Right renal pelvis (tissue), 4 donors: ENCODE measurements at places on chromosomes 12 and 14.

GRCh38 chr12:92469837-92470236 lies 233.0 kb upstream of the PLEKHG7 start:
- no peak for DNase-seq

- no peak for DNase-seq
These were observed 18.0 kb downstream of the OR10P1 start for GRCh38 chr12:55654511-55655214.

DNA sequence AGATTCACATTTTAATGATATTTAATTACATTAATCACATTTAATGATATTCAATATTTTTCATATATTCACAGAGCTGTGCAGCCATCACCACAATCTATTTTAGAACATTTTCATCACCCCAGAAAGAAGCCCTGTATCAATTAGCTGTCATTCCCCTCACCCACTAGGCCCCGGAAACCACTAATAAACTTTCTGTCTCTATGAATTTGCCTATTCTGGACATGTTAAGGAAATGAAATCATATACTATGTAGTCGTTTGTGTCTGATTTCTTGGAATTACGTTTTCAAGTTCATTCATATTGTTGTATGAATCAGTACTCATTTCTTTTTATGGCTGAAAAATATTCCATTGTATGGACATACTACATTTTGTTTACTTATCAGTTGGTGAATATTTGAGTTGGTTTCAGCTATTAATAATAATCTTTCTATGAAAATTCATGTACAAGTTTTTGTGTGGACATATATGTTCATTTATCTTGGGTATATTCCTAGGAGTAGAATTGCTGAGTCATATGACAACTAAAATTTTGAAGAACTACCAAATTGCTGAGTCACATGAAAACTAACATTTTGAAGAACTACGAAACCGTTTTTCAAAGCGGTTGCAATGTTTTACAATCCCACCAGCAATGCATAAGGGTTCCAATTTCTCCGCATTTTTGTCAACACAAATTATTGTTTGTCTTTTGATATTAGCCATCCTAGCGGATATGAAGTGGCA lies 11.7 kb upstream of the OTOGL start:
- DNase-seq, result no peak

GRCh38 chr14:59281609-59282377 lies 93.3 kb downstream of the DAAM1 start:
- DNase-seq, result no peak

GRCh38 chr14:61525293-61526011 lies 169.9 kb upstream of the HIF1A start:
- no peak for DNase-seq

- no peak for DNase-seq
These were observed 15.5 kb upstream of the PRPF39 start for GRCh38 chr14:45068396-45068795.

GRCh38 chr12:4663971-4664505 lies 15.1 kb downstream of the NDUFA9 start:
- DNase-seq, result no peak

- no peak for DNase-seq
These were observed 63.1 kb downstream of the RASSF8 start for GRCh38 chr12:26021534-26021933.

DNA sequence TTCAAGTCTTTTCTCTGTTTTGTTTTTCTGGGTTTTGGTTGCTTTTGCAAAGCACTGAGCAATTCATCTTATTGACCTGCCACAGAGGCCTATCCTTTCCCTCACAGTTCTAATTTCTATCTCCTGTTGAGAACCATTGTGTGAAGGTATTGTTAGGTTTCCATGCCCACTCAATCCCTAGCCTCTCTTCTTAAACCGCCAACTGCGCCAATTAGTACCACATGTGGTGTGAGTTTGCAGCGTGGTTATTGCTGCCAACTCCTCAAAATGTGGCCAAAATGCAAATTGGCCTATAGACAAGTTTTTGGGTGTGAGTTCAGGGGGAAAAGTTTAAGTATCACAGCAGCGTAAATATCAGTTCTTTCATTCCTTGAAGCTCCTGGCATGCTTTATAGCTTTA lies 232.6 kb downstream of the FLRT2 start:
- DNase-seq, result no peak

DNA sequence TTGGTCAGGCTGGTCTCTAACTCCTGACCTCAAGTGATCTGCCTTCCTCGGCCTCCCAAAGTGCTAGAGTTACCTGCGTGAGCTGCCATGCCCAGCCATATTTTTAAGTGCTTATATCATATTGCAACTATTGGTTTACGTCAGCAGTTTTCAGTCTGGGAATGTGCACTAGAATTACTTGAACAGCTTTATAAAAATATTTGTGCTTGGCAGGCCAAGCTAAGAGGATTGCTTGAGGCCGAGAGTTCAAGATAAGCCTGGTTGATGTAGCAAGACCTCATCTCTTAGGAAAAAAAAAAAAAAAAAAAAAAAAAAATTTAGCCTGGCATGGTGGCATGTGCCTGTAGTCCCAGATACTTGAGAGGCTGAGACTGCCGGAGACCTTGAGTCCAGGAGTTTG lies 17.1 kb downstream of the KIAA0586 start:
- DNase-seq, result no peak

GRCh38 chr12:40313928-40314327 lies 89.1 kb downstream of the LRRK2 start:
- DNase-seq, result no peak

DNA sequence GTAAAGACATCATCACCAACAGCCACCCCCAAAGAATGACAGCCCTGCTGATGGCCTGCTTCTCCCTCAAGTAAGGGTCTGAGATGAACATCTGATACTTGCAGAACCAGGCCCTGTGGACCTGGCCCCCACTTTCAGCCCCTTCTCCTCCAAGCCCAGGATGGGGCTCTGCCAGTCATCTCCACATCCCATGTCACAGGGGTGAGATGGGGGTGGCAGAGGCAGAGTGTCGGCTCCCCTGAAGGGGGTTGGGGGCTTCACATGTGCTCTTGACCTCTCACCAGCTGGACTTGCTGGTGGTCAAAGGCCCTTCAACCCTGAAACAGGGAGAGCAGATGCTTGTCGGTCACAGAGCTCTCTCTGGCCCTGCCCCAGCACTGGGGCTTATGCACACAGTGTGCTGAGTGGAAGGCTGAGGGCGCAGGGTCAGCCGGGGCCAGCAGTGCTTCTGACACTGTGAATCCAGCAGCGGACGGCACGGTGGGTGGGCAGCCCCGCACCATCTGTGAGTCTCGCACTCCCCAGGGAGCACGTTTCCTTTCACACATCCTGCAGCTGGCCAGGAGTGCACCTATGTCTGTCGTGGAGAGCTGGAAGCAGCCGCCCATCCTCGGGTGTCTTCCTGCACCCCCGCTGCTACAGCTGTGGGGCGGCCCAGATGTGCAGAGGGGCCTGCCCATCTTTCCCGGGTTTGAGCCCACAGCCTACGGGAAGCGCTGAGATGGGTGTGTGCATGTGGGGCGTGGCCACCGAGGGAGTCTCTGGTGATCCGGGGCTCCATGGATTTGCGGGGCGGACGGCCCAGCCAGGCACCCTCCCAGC lies 94.3 kb downstream of the ADGRD1 start:
- no peak for DNase-seq

GRCh38 chr12:65106948-65107347 lies 14.2 kb downstream of the WIF1 start:
- no peak for DNase-seq

GRCh38 chr12:10153271-10154144 lies 18.4 kb downstream of the OLR1 start:
- peak; percentile 61 for DNase-seq

DNA sequence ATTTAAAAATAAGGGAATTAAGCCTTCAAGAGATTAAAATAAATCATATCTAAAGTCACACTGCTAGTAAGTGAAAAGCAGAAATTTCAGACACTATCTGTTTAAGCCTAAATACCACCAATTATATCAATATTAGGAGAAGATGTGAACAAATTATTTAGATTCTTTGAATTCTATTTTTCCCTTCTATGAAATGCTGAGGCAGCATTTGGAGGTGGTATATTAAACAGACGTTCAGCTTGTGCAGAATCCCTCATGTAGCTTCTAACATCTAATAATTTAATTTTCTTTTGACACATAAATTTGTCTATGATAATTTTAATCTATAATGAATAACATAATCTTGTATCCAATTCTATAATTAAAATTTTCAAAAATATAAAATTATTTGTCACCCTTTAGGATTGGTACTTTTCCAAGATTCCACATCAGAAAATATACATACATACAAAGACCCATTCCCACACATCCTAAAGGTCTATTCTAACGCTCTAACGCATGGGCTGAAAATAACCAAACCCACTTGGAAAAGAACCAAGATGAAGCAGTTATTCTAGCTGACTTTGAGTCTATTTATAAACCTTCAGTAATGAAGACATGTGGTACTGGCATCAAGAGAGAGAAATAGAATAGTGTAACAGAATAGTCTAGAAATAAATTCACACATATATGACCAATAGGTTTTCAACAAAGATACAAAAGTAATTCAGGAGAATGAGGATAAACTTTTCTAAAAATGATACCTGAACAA lies 751.8 kb downstream of the GALC start:
- DNase-seq, result no peak

GRCh38 chr14:36662543-36663403 lies 1.1 kb downstream of the PAX9 start:
- no peak for DNase-seq

DNA sequence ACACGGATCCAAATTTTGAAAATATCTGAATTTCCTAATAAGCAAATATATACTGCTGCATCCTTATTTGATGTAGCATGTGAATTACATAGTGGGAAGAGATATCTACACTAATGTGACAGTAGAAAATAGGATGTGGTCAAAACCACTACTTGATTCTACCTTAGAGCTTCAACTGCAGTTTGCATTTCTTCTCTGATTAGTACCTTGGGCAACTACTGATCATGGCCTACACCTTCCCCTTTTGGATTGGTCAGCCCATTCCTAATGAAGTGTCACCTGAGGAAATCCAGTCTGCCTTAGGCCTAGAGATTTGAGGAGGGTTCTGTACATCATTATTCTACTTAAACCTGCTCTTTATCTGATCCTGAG lies 10.7 kb downstream of the LLPH start:
- no peak for DNase-seq

GRCh38 chr14:84850595-84850994 lies 679.3 kb upstream of the FLRT2 start:
- no peak for DNase-seq

DNA sequence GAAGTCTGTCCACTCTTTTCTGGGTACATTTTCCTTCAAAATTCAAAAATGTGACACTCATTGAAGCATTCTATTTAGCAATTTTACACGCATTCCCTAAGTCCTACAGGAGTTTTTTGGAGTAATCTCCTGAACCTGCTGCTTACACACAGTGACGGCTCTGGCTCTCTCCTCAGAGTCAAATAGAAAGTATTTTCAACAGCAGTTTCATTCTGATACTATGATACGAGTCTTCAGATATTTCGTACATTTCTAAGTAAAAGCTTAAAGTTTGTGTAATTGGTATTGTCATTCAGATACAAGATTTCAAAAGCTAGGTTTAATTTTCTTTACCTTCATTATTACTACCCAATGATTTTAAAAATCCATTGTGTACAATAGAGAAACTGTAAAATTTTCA lies 36.4 kb downstream of the PIWIL1 start:
- DNase-seq, result no peak

GRCh38 chr12:106522708-106523107 lies 60.1 kb upstream of the RFX4 start:
- DNase-seq, result no peak

GRCh38 chr14:75660238-75660629 lies 442 bp downstream of the ERG28 start:
- DNase-seq, result no peak

GRCh38 chr12:53217931-53218307 lies 10.9 kb upstream of the ITGB7 start:
- DNase-seq, result no peak

DNA sequence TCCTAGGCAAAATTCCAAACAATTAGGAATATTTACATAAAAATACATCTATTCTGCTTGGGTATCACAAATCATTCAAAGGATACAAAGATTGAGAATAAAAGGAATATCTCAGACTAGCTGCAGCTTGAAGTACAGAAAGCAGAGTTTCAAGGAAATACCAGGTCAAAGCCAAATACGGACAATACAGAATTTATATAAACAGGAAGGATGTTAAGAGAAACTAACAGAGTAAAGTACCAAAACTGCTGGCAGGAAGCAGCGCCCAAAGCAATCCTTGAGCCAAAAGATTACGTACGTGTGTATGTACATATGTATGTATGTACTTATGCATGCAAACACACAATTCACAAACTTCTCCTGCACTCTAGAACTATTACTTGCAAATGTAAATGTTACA lies 86.6 kb downstream of the PPP1R12A start:
- no peak for DNase-seq

DNA sequence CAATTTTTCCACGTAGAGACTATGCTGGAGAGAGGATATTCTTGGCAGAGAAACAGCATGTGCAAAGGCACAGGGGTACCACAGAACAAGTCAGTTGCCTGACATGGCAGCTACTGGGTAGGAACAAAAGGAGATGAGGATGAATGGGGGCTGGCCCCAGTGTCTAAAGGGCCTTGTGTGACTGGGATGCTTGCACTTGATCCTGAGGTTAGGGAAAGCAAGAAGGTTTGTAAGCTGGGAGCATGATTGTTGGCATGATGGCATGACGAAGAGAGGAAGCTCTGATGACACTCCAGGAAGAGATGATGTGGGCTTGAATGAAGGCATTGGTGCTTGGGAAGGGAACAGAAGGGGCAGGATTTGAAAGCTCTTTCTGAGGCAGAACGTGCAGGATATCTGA lies 139.1 kb downstream of the ZFP36L1 start:
- DNase-seq, result no peak

GRCh38 chr14:69316449-69317101 lies 56.6 kb downstream of the GALNT16 start:
- no peak for DNase-seq

DNA sequence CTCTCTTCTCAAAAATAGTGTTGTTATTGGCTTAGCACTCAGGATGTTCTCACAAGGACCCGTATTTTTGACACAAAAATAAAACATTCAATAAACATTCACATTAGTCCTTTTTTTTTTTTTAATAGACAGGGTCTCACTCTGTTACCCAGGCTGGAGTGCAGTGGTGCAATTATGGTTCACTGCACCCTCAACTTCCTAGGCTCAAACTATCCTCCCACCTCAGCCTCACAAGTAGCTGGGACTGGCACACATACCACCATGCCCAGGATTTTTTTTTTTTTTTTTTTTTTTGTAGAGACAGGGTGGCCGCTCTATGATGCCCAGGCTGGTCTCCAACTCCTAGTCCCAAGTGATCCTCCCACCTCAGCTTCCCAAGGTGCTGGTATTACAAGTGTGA lies 27.0 kb downstream of the PPP1R13B start:
- no peak for DNase-seq
